Fibroblast of lung (primary cell): ENCODE measurements at places on chromosomes 3 and 15.

GRCh38 chr3:46971742-46972141 lies 4.8 kb downstream of the CCDC12 start:
- DNase-seq, result no peak

GRCh38 chr3:56342475-56342874 lies 125.8 kb downstream of the ERC2 start:
- no peak for DNase-seq

DNA sequence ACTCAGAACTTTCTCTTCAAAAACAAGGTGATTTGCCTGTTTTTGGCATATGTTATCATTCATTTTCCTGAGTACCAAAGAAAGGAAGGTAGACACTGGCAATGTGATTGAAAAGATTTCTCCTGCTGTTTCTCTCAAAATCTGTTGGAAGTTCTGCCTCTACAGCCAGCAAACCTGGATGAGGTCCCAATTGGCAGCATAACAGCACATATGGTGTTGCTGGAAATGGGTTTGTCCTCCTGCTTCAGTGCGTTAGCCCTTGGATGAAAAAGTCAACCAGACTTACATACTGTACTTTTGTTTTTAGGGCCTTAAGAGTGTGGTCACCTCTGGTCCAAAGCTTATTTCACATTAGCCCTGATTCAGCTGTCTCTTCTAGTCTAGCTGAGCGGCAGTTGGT lies 237.6 kb upstream of the MME start:
- no peak for DNase-seq

DNA sequence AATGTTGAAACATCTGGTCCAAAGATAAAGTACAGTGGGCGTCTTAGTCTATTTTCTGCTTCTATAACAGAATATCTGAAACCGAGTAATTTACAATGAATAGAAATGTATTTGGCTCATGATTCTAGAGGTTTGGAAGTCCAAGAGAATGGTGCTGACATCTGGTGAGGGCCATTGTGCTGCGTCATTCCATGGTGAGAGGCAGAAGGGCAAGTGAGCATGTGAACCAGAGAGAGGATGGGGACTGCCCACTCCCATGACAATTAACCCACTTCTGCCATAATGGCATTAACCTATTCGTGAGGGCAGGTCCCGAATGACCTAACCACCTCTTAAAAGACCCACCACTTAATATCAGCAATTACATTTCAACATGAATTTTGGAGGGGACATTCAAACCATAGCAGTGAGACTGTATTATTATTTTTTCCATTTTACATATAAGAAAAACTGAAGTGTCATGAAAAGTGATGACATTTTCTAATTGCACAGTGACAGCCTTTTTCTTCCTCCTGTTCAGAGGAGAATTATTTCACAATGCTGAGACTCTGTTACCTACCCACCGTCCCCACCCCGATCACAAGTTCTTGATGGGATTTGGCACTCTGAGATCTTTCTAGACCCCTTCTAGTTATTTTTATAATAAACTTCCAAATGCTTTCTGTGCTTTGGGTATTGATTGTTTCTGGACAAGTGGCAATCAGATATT lies 238.8 kb downstream of the RPLP1 start:
- DNase-seq, result no peak

- no peak for DNase-seq
These were observed 13.6 kb downstream of the ACKR2 start for GRCh38 chr3:42822828-42823227.

DNA sequence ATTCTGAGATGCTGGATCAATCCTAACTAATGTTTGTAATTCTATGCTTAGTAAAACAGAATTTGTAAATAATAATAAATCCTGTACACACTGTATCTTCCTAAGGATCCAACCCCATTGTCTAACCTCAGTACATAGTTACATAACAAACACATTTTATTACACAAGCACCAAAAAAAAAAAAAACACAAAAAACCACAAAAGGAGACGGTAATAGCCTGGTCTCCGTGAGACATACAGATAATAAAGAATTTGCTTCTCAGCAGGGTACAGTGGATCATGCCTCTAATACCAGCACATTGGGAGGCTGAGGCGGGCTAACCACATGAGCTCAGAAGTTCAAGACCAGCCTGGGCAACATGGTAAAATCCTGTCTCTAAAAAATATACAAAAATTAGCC lies 558.7 kb downstream of the MAGI1 start:
- DNase-seq, result peak; percentile 4

DNA sequence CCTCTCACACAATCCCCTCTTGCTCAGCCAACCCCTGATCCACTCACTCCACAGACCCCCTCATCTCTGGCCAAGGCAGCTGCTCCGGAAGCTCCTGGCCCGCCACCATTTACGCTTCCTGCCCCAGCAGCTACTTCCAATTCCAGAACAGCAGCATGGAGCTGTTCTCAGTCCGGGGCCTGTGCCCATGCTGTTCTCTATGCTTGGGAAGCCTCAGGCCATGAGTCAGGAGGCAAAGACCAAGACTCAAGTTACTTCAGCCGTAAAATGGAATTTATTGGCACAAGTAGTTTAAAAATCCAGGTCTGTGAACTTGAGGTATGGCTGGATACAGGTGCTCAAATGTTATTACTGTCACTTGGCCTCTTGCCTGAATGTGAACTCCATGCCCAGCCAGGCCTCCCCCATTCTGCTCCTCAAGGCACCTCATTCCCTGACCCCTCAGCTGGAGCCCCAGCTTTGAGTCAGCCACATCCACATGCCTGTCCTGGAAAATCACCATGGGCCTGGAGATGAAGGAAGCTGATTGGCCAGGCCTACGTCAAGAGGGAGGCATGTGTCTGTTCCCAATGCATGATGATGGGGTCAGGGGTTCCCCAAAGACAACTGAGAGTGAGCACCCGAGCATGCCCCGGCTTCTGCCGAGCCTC lies 31.4 kb upstream of the CACNA2D2 start:
- no peak for DNase-seq

GRCh38 chr3:81980596-81981494 lies 219.4 kb upstream of the GBE1 start:
- peak; percentile 29 for DNase-seq

DNA sequence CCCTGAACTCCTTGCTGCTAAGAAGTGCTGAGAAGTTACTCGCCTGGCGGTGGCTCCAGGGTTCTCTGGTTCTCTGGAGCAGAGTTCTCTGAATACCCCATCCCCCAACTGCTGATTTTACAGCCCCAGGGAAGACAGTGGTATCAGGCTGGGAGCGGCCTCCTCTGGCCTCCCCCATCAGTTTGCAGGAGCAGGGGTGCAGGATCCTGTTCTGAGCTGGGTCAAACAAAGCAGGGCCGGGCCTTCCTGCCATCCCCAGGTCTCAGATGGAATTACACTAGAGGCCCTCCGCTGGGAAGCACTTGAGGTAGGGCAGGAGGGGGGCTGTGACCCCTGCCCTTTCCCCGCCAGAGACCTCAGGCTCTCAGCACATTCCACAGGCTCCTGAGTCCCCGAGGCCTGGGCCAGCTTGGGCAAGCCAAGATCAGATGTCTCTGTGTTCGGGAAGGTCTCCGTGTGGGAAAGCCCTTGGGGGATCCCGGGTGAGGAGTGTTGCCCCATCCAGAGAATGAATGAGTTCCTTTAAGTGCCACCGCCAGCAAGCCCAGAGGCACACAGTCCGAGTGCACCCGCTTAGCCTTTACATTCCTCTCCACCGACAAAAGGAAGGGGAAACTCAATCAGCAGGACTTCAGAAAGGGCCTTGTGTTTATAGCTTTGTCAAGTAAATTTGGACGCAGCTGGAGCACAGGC lies 149.9 kb downstream of the LRRK1 start:
- peak; percentile 90 for DNase-seq

- no peak for DNase-seq
These were observed 22.1 kb upstream of the ATP2B2 start for GRCh38 chr3:10527295-10528001.

DNA sequence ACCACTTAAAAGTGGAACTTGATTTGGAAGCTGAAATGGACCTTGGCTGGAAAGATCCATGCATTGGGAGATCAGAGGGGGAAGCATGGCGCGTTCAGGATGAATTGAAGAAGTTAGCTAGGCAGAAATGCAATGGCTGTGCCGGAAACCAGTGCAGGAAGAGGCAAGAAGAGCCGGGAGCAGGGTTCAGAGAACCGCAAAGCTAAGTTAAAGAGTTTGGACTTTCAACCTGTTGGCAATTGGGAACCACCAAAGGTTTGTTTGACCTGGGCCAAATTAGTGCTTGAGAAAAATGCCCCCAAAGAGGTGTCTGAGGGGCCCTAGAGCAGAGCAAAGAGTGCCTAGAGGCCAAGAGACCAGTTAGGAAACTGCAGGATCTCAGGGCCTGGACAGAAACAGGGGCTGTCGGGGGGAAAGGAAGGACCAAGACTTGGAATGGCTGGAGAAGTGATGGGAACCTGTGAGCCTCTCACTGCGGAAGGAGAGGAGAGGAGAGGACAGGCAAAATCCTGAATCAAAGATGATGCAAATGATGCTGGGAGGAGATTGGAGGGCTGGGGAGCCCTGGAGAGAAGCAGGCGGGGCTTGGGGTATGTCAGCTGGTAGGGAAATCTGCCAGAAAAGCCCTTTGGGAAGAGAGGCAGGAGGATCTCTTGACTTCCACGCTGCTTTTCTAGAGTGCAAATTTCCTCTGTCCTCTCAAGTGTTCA lies 49.3 kb downstream of the FAM174B start:
- no peak for DNase-seq

DNA sequence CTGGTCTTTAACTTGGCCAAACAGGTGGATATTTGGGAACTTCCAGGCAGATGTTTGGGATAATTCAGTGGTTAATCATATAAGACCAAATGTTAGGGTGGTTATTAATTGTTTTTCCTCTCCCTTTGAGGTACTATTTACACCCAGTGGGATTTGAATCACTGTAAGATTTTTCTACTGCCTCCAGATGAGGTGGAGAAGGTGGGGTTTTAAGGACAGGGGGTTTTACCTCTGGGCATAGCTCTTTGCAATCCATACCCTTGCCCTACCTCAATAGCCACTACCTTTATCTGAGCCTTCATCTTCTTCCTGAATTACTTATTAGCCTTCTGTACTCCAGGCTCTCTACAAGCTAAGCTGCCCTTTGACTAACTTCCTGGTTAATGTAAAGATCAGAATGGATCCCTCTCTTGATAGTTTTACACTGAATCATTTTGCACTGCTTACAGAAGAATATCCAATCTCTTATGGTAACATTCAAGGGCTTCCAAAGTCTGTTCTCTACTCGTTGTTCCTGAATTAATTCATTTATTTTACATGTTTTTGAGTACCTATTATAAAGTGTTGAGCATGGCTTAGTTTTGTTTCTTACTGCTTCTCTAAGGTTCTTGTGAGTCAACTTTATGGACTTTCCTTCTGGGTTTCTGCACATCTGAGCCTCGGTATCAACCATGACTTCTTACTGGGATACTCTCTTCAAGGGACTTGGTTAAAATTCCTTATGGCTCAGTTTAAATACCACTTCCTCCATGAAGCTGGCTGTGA lies 331.2 kb upstream of the TBL1XR1 start:
- DNase-seq, result peak; percentile 55

GRCh38 chr3:196192036-196192523 lies 19.1 kb downstream of the ZDHHC19 start:
- DNase-seq, result no peak
